Panc1 (cell line): ENCODE measurements at places on chromosomes 3 and 15. TPM values are rescaled to one million over a fixed set of nuclear protein-coding genes. Genes with fewer than 3 reads are reported as not detected.

Gene MDFIC2
- total RNA-seq = not detected

Gene EAF1
- 16.1 TPM for total RNA-seq

GRCh38 chr3:112388972-112389371, 56.0 kb downstream of the CD200 start:
- no peak for DNase-seq

Gene APBA2
- total RNA-seq = 0.31 TPM

GRCh38 chr15:39462691-39463090, 118.2 kb upstream of the THBS1 start:
- DNase-seq = no peak

Gene SNX4
- total RNA-seq = 34.3 TPM

DNA sequence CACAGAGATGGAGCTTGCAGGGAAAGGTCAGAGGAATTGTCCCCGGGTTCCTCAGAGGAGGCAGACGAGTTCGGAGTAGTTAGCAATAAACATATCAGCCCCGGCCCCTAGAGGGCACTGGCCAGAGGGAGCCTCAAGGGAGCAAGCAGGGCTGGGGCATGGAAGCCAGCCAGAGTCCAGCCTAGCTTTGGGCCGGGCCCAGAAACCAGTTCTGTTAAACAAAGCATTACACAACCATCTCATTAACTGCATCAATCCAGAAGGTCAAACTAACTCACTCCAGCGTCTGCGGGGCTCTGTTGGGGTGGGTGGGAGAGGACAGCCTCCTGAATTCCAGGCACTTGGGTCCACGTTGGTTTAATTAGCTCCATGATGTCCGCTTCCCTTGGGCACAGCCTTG, 41.0 kb upstream of the IREB2 start:
- no peak for DNase-seq

Gene STRIT1
- total RNA-seq = not detected

Gene CNTN3
- total RNA-seq = not detected

Gene RARB
- not detected for total RNA-seq

Gene NPAP1
- total RNA-seq = not detected

Gene BFSP2
- total RNA-seq = 0.67 TPM

Gene CRYBG3
- 24.6 TPM for total RNA-seq

Gene DPPA2
- not detected for total RNA-seq

Gene KY
- total RNA-seq = not detected

GRCh38 chr3:13162549-13163320, 89.5 kb upstream of the IQSEC1 start:
- DNase-seq = no peak

GRCh38 chr15:99407716-99408115, 156.4 kb downstream of the LRRC28 start:
- DNase-seq = no peak

Gene TMOD3
- total RNA-seq = 53.4 TPM
